ENCODE measurements at places on chromosomes 16 and 17.

DNA sequence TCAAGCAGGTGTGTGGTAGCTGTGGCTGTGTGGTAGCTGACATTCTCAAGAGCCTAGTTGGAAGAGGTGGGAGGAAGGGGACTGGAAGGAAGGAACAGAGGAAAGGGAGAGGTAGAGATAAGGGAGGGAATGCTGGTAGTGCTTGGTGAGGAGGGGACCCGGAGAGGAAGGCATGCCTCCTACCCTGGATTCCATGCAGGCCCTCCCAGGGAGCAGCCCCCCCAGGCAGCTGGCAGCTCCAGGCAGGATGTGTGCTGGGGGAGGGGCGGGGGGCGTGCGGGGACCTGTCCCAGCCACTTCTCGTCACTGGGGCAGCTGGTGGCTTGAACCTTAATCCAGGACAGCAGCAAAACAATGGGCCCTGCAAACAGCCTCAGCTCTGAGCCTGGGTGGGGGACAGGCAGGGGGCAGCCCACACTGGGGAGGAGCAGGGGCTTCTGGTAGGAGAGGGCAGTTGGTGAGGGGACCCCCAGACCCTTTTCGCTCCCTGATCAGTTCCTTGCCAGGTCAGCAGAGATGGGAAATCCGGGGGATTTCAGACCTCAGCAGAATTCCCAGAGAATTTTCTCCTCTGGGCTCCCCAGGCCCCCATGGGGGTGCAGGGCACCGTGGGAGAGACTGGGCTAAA is 27.1 kb downstream of the ARHGAP23 start:
- no peak for DNase-seq

DNA sequence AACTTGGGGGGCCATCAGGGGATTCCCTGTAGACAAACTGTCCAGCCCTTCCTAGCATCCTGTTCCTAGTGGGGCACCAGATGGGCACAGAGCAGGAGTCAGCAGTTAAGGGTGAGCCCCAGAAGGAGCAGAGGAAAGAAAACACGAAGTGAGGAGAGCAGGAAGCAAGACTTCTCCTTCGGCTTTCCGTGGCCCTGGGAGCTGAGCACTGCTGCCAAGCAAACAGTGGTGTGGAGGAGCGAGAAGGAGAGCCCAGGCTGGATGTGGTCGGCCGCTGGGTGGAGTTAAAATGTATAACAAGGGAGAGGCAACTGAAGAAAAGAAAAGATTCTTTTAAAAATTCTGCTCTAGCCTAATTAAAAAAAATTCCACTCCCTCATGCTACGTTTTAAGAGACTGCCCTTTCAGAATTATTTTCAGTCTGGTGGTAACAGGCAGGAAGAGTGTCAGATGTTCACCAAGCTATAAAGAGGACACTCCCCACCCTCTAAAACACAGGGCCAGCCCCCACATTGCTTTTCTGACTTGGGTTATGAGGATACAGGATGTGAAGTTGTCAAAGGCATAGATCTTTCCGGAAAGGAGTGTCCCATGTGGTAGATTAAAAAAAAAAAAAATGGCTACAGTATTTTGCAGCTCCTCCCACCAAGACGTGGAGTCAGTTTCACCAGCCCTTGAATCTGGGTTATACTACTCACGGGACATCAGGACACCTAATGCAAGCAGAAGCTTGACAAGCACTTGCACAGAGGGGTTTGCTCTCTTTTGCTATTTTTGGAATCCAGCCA is 74.9 kb upstream of the ZFHX3 start:
- DNase-seq = no peak

DNA sequence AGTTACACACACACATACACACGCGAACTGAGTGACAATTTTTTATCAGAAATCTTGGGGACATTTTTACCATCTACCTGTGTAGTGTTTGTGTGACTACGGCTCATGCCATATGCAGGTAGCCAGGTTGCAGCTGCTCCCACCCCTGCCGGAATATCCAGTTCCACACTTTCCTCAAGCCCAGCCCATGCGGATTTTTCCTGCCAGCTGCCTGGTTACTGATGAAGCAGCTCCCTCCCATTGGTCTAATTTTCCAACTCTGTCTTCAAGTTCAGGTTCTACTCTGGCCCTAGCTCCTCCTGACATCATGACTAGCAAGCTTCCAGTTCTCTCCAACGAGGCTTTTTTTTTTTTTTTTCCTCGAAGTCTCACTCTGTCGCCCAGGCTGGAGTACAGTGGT is 4.8 kb downstream of the GSG1L2 start:
- no peak for DNase-seq

- DNase-seq = no peak
Observed at GRCh38 chr16:24896439-24896838, 50.7 kb downstream of the SLC5A11 start.

- no peak for DNase-seq
Observed at GRCh38 chr16:86857807-86858206, 279.5 kb downstream of the FOXL1 start.

GRCh38 chr17:81339534-81340296 is 44.6 kb upstream of the SLC38A10 start:
- no peak for DNase-seq

- DNase-seq = no peak
Observed at GRCh38 chr16:74874123-74874522, 99.5 kb upstream of the FA2H start.

DNA sequence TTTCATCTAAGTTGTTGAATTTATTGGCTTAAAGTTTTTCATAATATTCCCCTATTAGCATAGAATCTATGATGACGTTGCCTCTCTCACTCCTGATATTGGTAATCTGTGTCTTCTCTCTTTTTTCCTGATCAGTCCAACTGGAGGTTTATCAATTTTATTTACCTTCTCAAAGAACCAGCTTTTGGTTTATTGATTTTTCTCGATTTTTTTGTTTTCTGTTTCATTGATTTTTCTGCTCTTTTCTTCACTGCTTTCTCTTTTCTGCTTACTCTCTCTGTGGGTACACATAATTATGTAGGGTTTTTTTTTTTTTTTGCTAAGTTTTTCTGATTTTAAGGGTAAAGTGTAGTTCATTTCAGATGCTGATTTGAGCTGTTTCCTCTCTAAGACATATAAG is 29.7 kb downstream of the MRTFB start:
- DNase-seq = no peak

GRCh38 chr17:64531955-64532371 is 25.2 kb downstream of the CEP95 start:
- DNase-seq = no peak

DNA sequence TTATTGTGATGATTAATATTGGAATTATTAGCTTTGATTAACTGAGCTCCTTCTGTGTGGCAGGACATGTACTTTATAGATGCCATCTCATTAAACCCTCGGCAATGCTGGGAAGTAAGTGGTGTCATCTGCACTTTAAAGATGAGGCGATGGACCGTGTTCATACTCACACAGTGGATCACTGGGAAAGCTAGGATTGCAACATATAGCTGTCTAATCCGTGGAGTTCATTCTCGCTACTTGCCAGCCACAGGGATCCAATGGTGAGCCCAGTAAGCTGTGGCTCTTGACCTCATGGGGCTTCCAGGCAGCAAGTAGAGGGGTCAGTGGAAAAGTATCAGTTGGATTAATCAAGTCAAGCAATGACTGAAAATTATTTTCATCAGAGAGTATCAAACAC is 587.9 kb downstream of the CDH13 start:
- DNase-seq = no peak

DNA sequence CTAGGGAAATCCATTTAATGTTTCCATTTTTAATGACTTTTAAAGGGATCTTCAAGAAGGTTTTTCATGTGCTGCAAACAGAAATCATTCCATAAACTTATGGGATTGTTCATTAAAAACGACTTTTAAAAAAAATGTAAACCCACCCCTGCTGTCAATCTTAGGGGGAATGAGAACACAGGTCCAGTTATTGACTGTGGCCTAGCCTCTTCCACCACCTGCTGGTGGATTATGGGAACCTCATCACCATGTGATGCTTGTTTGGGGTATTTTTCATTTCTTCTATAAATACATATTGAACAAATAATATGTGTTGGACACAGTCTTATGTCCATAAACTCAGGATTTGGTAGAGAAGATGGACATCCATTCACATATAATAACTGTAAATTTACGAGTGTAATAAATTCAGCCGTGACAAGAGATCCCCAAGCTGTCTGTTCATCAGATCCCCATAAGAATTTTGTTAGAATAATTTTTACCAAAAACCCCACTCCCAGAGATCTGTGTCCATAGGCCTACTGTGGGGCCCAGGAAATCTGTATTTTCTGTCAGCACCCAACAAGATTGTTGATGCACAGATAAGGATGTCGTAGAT is 42.0 kb upstream of the TMC5 start:
- DNase-seq = peak; percentile 27

GRCh38 chr16:80500961-80501525 is 39.8 kb upstream of the DYNLRB2 start:
- no peak for DNase-seq

- DNase-seq = no peak
Observed at GRCh38 chr17:78745407-78746088, 36.5 kb downstream of the CYTH1 start.

DNA sequence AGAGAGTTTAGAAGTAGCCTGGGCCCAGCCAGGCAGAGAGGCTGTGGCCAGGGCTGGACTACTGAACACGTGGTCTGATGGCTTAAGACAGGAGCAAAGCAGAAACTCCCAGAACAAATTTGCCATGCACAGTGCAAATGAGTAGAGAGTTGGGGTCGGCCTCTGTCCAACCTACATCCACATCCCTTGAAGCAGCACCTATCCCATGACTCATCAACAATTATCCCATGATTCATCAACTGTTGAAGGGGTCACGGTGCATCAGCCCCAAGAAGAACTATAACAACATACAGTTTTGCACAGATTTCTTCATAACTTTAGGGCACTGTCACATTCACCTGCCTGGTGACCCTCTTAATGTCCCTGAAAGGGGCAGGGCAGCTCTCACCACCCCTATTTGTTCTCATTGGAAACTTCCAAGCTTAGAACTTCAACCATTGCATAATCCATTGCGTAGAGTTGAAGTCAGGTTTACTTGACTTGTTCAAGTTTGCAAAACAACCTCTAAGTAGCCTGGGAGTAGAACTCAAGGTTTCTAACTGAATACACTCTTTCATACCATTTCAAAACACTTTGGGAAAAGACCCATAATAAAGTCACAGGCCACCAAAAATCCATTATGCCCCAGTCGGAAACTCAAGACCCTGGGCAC is 235.2 kb upstream of the CDH5 start:
- no peak for DNase-seq

DNA sequence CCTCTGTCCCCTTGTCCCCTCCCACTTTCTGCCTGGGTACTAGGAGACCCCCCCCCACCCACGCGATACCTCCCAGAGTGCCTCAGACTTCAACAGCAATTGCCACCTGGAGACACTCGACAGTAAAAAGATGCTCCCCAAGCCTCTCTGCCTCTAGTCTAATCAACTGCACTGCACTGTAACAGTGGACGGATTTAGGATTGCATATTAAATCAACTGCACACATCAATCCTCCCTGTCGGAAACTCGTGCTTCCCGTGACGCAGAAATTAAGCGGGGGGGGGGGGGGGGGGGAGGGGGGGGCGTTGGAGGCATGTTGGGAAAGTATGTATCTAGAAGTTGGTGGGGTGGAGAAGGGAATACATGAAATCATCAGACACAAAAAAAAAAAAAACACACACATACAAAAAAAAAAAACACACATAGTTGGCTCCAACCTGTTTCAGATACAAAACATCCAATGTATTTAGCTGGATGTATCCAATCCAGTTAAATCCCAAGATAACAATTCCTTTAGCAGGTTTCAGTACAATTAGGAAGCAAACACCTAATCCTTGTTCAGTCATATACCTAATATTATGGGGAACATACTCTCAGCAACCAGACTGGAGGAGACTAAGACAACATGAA is 29.7 kb downstream of the FAM222B start:
- DNase-seq = no peak

DNA sequence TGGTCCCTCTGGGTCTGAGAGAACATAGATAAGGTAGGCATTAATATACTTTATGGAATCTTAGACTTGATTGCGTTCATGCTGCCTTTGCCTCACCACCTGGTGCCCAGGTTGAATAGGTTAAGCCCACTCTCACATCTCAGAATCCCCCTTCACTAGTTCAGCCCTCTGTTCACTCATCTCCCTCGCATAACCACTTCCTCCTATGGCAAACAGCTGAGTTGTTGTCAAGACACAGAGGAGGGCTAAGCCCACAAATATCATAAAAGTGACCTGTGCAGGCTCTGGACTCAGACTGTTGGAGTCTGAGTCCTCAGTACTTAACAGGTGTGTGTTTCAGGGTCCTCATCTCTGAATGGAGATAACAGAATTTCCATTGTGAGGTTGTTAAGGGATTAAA is 55.7 kb downstream of the GOSR1 start:
- no peak for DNase-seq

DNA sequence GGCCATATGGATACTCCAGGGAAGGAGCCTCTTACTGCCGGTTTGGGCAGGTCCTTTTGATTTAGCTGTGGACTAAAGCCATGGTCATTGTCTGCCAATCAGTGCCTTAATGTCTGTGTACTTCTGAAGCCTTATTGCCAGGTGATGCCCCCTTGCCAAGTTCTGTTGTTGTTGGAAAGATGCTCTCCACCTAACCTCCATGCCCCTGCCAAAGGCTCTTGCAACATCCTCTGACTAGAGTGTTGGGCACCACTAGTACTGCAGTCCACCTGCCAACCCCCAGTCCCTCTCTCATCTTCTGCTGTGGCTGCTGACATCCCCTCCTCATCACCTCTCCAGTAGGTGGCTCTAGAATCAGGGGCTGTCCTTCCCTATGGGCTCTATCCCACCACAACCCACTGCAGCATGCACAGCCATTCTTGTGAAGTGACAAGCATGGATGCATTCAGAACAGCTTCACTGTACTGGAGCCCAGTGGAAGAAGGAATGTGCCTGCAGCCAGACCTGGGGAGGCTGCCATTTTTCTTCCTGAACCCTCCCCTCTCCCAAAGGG is 375.3 kb upstream of the CDH5 start:
- no peak for DNase-seq

- DNase-seq = no peak
Observed at GRCh38 chr17:74920306-74920620, 2.8 kb downstream of the USH1G start.

DNA sequence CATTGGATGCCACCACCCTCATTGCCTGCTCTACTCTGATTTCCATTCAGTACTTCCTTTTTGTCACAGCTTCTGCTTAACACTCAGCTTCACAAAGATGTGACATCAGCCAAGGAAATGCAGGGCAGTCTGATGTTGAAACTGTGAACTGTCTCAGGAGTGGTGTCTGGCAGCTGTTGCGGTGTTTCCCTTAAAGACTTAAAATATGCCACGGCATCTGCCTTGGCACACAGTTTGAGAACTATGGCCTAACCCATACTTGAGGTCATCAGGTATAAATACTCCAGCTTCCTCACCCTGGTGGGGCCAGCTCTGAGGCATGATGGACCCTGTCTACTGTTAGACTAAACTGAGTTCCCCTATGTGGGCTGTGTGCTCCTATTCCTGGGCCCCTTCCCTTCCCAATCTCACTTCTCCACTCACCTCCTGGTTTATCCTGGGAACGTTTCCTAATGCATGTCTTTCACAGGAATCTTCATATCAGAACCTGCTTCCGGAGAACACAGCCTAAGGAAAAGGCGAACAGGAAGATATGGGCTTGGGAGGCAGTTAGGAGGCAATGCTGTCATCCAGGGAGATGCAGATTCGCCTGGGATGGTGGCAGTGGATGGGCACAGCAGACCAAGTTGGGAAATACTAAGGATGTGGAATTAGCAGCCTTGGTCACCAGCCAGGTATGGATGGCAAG is 96.5 kb downstream of the WSCD1 start:
- no peak for DNase-seq

GRCh38 chr16:30949650-30950515 is 1.0 kb downstream of the ORAI3 start:
- no peak for DNase-seq

All from iPS DF 6.9 (cell line).